IPS DF 6.9 (cell line): ENCODE measurements at places on chromosomes 13 and 19.

- no peak for DNase-seq
Observed at GRCh38 chr13:113863524-113864272, at the start of gene GAS6. Gene GAS6, minus strand, starts transcription at chr13:113864076. Its CDS starts 156 bp downstream, at chr13:113863920.

GRCh38 chr19:9945319-9945966 lies 9.1 kb upstream of the OLFM2 start:
- no peak for DNase-seq

- no peak for DNase-seq
Observed at GRCh38 chr19:47561440-47562057, 11.4 kb downstream of the ZNF541 start.

DNA sequence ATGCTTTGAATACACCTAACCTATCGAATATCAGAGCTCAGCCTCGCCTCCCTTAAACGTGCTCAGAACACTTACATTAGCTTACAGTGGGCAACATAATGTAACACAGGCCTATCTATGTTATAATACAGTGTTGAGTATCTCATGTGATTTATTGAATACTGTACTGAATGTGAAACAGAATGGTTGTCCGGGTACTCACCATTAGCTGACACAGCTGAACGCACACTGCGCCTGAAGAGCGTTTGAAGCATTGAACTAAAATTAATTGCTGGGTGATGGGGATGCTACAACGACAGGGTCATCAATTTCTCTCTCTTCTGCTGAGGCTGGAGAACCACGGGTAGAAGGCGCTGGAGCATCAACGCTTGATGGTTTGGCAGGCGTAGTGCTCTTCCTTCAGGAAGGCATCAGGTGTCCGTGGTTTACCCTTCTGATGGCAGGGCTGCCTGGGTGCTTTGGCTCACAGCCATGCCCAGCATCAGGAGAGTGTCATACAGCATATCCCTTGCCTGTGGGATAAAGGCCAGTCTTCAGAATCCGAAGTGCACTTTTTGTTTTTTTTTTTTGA lies 46.9 kb upstream of the UBE2L5 start:
- DNase-seq, result no peak

- peak; percentile 87 for DNase-seq
Observed at GRCh38 chr19:52946322-52947310, 16.1 kb downstream of the ZNF816 start.

GRCh38 chr19:41957161-41957837 lies 1.8 kb downstream of the RABAC1 start:
- no peak for DNase-seq

- no peak for DNase-seq
Observed at GRCh38 chr19:39195755-39196154, 1.0 kb upstream of the NCCRP1 start.

DNA sequence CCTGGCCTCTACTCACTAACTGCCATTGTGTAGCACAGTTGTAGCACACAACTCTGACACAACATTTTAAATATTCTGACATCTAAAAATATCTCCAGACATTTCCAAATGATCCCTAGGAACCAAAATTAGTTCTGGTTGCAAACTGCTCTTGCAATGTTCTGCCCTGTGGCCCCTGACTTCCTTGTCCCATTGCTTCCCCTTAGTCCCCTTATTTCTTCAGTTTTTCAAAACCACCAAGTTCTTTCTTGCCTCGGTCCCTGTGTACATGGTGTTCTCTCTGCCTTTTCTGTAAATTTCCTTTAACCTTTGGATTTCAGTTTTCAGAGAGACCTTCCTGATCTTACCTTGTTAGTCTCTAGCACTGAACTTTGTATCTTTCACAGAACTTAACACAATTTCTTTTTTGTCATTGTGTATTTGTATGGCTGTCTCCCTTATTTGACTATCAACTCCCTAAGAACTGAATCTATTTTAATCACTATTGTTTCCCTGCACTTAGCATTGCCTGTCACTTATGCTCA lies 87.6 kb upstream of the MLNR start:
- no peak for DNase-seq

GRCh38 chr13:105597573-105597972 lies 937.9 kb downstream of the EFNB2 start:
- DNase-seq, result no peak
